ENCODE measurements at places on chromosomes 7 and 10.

DNA sequence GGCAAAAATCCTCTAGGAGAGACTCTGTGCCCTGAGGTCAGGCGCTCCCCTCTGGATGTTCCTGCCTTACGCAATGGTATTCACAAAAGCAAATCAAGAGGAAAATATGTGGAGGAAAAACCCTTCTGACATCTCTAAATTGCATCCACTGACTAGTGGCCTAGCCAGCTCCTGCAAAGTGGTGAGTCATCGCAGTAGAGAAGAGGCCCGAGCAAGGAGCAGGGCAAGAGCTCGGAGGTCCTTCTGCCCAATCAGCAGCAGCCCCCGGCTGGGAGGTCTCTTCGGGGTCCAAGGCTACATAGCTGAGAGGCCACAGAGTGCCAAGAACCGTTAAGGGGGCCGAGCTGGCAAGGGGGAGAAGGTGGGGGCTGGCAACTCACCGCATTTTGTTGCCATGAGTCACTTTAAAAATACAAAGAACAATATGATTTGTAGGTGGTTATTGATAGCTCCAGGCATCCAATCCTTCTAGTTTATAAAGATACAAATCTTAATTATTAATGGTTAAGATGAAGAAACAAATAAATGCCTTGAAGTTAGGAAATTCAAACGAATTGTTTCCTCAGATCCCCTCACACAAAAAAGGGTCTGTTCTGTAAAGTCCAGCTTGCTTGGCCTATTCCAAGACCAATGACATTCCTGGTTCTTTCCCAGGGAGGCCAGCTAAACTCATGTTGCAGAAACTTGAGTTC is 161.6 kb downstream of the PKD1L1 start:
- DNase-seq, result no peak

DNA sequence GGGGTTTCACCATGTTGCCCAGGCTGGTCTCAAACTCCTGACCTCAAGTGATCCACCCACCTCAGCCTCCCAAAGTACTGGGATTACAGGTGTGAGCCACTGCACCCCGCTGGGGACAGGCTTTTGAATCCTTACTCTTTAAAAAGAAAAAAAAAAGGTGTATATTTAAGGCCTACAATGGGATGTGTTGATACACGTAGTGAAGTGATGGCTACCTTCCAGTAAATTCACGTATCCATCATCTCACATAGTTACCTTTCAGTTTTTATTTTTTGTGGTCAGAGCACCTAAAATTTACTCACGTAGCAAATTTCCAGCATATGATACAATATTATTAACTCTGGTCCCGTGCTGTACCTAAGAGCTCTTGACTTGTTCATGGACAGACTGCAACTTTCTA is 119.5 kb upstream of the INSYN2A start:
- DNase-seq, result no peak

DNA sequence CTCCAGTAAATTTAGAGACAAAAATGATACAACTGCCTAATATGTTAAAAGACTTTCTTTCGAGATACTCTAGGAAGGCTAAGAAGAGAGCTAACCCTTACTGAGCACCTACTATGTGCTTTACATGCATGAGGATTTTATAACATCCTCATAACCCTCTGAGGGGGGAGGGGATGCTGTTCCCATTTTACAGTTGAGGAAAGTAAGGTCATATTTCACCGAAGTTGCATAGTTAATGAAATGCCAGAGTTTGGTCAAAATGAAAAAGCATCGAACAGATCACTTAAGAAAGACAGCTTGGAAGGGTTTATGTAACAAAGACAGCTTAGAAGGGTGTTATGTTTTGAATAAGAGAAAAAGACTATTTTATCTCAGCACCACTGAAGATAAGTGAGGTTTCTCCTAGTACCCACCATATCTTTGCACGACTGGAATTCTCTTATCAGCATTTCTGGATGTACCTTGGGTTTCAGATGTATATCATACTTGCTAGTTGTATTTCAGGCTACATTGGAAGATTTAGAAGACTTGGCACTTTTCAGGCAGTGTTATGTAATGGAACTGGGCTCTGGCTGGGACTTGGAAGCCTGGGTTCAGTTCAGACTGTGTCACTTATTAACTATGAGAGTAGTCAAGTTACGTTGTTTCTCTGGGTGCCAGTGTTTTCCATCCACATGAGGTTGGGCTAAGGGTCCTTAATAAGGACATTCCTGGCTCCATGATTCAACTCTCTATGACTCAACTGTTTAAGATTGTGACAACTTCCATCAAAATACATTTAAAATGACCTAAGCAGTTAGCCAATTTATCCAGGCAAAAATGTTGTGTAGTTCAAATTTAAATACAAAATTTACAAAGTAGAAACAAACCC is 6.0 kb downstream of the RHOBTB1 start:
- DNase-seq, result no peak

- DNase-seq, result no peak
Measured at GRCh38 chr7:151452680-151453325, 12.9 kb upstream of the CRYGN start.

DNA sequence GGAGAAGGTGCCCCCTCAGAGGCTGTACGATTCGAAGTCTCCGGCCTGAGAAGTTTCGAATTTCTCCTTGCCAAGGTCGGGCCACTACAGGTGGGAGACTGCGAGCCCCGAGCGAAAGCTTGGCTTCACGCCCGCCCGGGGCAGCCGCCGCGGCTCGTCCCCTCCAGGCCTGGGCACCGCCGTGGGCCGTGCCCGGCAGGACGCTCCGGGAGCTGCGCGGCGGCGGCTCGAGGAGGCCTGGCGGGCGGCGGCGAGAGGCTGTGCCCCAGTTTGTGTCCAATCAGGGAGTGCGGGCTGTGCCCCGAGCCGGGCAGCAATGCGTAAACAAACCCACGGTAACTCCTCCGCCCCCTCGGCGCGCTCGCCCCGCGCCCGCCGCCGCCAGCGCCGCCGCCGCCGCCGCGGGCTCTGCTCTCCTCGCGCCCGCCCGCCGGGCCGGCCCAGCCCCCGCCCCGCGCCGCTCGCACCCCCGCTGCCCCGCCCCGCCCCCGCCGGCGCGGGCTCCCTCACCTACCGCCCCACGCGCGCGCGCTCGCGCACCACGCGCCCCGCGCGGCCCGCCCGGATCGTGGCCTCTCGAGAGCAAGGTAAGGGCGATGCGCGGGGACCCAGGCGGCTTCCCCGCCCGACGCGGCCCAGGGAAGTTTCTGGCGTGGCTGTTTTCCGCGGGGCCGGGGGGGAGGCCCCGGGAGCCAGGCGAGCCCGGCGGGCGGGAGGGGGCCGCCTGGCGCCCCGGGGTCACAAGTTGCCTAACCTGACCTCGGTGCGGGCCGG is 57.8 kb upstream of the PCGF5 start:
- DNase-seq, result peak; percentile 84

- DNase-seq, result no peak
Measured at GRCh38 chr7:102320601-102321350, 34.1 kb downstream of the SH2B2 start.
